Bronchial smooth muscle cell (primary cell): ENCODE measurements at places on chromosomes 4 and X. TPM values are rescaled to one million over a fixed set of nuclear protein-coding genes. Genes with fewer than 3 reads are reported as not detected.

CCNI gene
- 96.3 and 185 TPM in 2 replicates for total RNA-seq

GABRQ gene
- total RNA-seq, result under 0.01 TPM in 2 replicates

NDNF gene
- total RNA-seq, result 0.09 and 0.32 TPM in 2 replicates

PAGE2B gene
- not detected in 2 replicates for total RNA-seq

LONRF3 gene
- 0.16 and 0.17 TPM in 2 replicates for total RNA-seq

TLR7 gene
- total RNA-seq, result not detected in 2 replicates

BTC gene
- 0.26 and 0.63 TPM in 2 replicates for total RNA-seq

SPATA18 gene
- total RNA-seq, result 17.7 and 22.2 TPM in 2 replicates

SMPX gene
- total RNA-seq, result not detected in 2 replicates

PRR32 gene
- total RNA-seq, result not detected in 2 replicates

SATL1 gene
- total RNA-seq, result not detected in 2 replicates

SERPINA7 gene
- not detected in 2 replicates for total RNA-seq

LPAR4 gene
- total RNA-seq, result 0.16 and 0.34 TPM in 2 replicates

DCAF4L1 gene
- total RNA-seq, result under 0.01 TPM in 1 of 2 replicates, not detected in the other

LRAT gene
- 0.17 and 0.47 TPM in 2 replicates for total RNA-seq

ADGRL3 gene
- not detected in 2 replicates for total RNA-seq

REPS2 gene
- total RNA-seq, result 0.16 and 0.52 TPM in 2 replicates

ADH7 gene
- 0.32 TPM in 1 of 2 replicates, not detected in the other for total RNA-seq

SOWAHB gene
- not detected in 2 replicates for total RNA-seq

EMCN gene
- total RNA-seq, result not detected in 2 replicates

MAGEA11 gene
- total RNA-seq, result not detected in 2 replicates

POU4F2 gene
- not detected in 2 replicates for total RNA-seq

C4orf33 gene
- total RNA-seq, result 5.0 and 5.7 TPM in 2 replicates

RBM47 gene
- total RNA-seq, result 0.09 and 0.32 TPM in 2 replicates

SLC7A11 gene
- total RNA-seq, result 37.5 and 75.0 TPM in 2 replicates

GRPR gene
- not detected in 2 replicates for total RNA-seq

SMIM10 gene
- total RNA-seq, result 5.7 and 7.4 TPM in 2 replicates

BGN gene
- 2.4 and 5.3 TPM in 2 replicates for total RNA-seq

STK26 gene
- total RNA-seq, result 1.6 and 2.0 TPM in 2 replicates

PHOX2B gene
- total RNA-seq, result not detected in 2 replicates

RBPJ gene
- total RNA-seq, result 95.8 and 119 TPM in 2 replicates
